ENCODE measurements at places on chromosomes 4 and X.

- peak; percentile 98 for DNase-seq
Measured at GRCh38 chr4:140071806-140072205, 82.2 kb downstream of the MAML3 start.

DNA sequence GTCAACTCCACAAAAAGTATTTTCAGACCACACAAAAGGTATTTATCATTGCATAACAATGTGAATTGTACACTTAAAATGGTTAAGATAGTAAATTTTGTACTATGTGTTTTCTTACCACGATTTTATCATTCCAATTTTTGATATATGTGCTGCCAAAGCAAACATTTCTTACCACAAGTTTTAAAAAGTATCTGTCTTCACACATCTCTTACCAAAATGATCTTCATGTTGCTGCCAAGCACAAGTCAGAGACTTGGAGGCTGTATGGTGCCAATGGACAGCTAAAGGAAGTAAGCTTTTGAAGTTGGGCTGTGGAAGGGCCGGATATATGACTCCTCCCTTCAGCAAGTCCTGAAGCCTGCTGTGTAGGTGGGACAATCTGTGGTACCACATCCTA is 67.9 kb downstream of the TMLHE start:
- peak; percentile 54 for DNase-seq

- no peak for DNase-seq
Measured at GRCh38 chrX:151821226-151821625, 86.7 kb downstream of the CNGA2 start.

DNA sequence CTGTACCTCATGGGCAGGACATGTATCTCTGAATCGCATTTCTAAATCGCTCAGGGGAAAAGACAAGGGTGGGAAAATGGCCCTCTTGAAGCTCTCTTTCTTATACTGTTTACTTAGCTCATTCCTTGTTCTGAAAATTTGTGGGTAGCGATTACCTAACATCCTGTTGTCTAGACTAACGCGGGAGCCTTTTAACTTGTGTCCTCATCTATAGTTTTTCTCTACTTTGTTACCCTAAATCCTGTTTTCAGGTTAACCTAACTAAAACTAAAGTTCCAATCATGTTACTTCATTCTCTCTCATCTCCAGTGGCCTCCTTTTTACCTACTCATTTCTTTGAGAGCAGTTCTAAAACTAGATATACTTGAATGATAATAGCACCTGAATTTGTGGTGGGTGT is 45.0 kb downstream of the SNX25 start:
- peak; percentile 22 for DNase-seq

- peak; percentile 87 for DNase-seq
Measured at GRCh38 chr4:107600436-107600835, 119.6 kb downstream of the PAPSS1 start.

DNA sequence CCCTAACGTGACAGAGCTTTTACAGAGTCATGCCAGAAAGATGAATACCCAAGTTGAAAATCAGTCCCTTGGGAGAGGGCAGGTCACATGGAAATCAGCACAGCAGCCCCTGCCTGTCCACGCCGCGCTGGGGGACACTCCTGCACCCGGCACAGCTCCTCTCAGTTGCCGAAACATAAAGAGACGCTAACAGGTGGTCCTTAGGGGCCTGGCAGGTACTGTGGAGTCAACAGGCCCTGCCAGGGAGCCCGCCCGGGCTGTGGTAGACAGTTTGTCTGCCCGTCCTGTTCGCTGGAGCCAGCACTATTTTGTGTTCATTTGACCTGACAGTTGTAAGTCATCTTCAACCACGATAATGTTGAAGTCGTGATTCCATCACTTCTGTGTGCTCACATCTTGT is 30.5 kb downstream of the NELFA start:
- no peak for DNase-seq

DNA sequence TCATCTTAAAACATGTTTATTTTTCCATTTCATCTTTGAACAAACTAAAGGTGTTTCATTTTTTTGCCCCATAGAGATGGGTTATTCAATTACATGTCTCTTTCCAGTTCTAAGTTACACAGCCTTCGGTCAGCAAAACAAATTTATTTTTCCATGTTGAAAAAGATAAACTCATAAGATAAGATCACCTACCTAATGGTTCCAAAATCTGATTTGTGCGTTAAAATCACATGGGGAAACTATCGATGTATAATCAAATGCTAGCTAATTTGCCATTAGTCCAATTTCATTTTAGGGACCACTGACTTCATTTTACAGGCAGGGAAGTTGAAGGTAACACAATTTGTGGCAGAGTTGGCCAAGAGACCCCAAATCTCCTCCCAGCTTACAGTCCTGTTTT is 67.2 kb upstream of the ACSL1 start:
- no peak for DNase-seq

GRCh38 chr4:48194971-48195370 is 60.9 kb upstream of the TXK start:
- no peak for DNase-seq

DNA sequence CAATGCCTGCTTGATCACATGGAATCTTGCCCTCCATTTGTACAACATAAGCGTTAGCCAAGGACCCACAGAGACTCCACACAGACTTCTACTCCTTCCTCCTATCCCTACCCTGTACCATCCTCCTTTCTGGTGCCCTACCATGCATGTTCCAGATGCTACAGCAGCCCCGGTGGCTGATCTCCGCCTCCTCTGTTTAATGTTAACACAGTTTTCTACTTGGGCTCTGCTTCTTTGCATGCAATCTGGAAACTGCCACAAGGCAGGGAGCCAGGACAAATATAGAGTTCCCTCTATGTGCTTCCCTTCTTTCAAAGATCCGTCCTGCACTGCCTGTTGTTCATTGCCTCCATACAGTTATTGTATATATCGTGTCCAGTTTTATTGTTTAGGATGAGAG is 368.6 kb upstream of the TENM3 start:
- no peak for DNase-seq

- peak; percentile 51 for DNase-seq
Measured at GRCh38 chr4:73446336-73446938, 10.4 kb downstream of the AFP start.

- no peak for DNase-seq
Measured at GRCh38 chr4:3871181-3871852, 105.1 kb downstream of the ADRA2C start.

DNA sequence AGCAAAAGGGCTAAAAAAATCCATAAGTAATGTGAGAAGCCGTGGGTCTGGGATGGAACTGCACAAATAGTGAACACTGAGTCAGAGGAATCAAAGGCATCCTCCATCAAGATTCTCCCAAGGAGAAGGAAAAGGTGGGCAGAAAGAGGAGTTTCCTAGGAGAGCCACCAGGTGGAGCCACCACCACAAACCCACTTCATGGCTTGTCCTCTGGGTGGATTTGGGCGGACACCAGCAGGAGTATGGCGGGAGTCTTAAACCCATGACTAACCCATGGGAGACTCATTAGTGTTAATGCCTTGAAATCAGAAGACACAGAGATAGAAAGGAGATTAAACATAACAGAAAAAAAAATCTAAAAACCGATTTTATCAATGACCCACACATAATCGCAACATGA is 147.7 kb downstream of the SH3KBP1 start:
- DNase-seq = peak; percentile 74

DNA sequence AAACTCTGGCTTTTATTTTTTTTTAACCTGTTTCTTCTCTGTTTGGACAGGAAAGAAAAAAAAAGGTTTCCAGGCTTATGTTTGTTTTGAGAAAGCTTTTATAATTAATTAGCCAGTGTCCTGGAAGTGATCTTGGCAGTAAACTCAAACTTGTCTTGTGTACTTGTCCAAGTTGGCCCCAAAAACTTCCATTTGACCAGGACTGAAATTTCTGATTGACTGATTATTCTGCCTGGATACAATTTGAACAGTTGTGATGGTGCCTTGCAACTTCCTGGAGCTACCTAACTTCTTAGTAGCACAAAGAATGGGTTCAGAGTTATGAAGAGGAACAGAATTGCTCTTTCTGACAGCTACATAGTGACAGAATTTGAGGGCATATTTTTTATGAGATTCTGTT is 62.0 kb downstream of the SLC4A4 start:
- no peak for DNase-seq

- no peak for DNase-seq
Measured at GRCh38 chr4:47837908-47838294, at the start of gene CORIN. CORIN (minus strand) TSS chr4:47838067; CDS start chr4:47837949, 118 bp downstream.

- no peak for DNase-seq
Measured at GRCh38 chr4:6881908-6882307, 27.7 kb upstream of the TBC1D14 start.

DNA sequence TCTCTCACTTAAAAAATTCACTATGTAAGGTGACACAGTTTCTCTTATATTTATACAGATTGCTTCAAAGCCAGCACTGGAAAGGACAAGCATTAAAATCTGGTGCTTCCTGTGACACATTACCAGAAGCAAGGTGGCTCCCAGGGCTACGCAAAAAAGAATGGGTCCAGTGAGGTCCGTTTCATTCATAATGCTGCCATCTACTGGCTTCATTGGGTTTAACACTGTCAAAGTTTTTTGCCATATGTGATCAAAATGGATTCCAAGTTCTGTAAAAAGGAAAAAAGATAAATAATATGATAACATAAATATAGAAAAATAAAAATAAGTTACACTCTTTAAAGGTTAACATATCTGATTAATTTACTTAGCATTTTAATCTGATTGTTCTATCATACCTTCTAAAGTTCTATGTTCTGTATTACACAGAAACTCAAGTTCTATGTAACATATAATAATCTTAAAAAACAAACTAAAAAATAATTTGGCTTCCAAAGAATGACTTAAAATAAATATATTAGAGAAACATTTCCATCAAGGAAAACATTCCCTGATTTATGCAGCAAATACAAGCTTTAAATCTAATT is 22.1 kb downstream of the YIPF7 start:
- DNase-seq = peak; percentile 50

DNA sequence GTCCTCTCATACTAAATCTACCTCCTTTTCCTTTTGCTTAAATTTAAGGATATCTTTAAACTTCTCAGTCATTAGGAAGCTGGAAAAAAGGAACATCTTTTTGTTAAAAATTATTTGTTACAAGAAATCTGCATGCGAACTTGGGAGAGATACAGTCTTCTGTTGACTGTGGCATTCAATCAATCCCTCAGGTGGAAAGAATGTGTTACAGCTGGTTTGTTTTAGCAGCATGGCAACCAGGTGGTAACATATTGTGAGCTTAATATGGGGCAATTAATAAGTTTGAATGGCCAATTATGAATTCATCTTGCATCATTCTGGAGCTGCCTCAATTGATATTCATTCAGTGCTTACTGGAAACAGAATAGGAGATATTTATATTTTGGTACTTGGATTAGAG is 135.0 kb downstream of the GC start:
- no peak for DNase-seq

GRCh38 chr4:158259955-158260575 is 49.8 kb downstream of the TMEM144 start:
- peak; percentile 47 for DNase-seq

DNA sequence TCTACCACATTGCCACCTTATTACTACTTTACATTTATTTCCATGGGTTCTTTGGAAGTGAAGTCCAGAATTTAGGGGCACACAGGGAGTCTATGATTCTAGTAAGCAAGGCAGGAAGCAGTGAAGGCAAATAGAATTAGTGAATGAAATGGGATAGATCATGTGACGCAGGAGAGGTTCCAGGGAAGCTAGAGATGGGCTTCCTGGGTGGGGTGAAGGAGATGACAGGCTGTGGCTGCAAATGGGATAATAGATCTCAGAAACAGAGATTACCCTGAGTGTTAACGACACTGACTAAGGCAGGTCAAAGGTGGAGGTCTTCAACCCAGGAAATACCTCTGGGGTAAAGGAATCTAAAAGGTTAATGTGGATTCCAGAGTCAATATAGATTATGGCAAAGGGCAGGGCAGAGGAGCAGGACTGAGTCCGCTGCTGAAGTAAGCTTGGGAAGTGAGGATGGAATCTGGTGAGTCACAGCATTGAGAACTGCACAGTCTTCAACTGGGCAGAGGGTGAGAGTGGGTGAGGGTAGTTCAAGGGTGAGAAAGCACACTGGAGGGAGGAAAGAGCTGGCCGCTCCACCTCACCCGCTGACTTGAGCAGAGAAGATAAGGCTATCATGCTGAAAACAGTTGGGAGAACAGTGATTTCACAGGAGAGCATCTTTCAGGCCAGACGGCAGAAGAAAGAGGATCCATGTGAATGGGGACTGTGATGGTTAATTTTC is 70.8 kb downstream of the ANXA3 start:
- DNase-seq = peak; percentile 58

- DNase-seq = no peak
Measured at GRCh38 chr4:128334256-128334655, 46.6 kb upstream of the PGRMC2 start.

DNA sequence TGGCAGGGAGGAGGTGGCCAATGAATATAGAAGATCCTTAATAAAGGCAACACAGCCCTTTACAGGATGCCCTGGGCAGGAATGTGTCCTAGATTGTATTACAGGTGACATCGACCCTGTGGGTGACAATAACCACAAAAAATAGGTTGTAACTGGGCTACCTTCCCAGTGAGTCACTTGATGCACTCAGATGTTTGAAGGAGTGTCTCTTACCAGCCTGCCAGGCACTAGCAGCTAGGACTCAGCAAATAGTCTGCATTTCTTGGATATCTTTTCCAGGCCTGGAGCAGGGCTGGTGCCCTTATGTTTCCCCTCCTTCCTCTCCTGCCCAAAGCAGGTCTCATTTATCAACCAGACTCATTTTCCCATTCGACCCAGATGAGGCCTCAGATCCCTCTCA is 50.9 kb upstream of the TMEM164 start:
- no peak for DNase-seq

DNA sequence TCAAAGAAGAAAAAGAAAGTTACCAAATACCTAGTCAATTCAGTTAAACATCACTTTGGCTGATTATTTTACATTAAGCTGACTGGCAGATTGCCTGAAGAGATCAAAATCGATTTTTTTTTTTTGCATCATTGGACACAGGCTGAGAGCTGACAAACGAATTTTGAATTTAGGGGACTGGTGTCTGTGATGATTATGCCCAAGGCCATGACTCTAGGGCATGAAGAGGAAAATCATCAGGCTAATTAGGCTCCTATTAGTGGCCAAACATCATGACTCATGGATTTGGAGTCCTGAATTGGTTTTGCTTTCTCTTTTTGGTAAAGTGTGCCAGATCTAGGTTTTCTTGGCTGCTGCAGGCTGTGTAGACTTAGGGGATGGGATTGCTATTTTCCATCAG is 829.3 kb upstream of the LCORL start:
- no peak for DNase-seq

- no peak for DNase-seq
Measured at GRCh38 chr4:1269209-1269608, 20.3 kb upstream of the CTBP1 start.

GRCh38 chr4:38659346-38659745 is 4.7 kb upstream of the KLF3 start:
- DNase-seq = no peak

- no peak for DNase-seq
Measured at GRCh38 chrX:46461660-46462191, 83.5 kb downstream of the ZNF674 start.

Data from fibroblast of upper back skin (primary cell).